ENCODE measurements at places on chromosomes 3 and 15.

DNA sequence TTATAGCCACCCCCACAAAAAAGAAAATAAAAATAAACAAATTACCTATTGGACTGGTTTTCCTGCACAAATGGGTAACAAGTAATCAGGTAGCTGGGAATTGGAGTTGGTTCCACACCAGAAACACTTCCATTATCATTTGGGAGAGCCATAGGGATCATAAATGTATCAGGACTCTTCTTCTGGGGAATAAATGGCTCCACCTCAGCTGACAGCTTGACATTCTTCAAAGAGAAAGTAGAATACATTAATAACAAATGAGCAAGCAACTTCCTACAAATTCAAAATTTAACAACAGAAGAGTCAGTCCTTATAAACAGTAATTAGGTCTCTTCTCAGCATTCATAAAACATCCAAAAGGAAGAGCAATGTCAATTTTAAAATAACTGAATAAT lies 8.7 kb downstream of the SECISBP2L start:
- DNase-seq = no peak

- DNase-seq = no peak
Observed at GRCh38 chr3:124759666-124760401, 29.6 kb downstream of the UMPS start.

DNA sequence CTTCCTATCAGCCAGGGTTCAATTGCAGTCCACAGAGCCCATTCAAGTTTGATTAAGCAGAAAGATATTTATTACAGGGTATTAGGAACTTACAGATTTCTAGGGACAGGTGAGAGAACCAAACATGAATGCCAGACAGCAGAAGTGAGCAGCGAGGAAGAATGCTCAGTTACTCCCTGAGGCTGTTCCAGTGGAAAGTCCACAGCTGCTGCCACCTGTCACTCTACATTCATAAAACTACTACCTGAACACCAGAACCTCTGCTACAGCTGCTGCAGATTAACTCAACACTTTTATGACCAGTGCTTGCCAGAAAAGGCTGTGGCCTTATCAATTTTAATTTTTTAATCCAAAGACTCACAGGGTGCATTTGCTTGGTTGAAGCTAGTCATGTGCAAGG lies 325.4 kb upstream of the ONECUT1 start:
- DNase-seq = no peak

GRCh38 chr15:42741710-42742109 lies 4.8 kb upstream of the CDAN1 start:
- no peak for DNase-seq

DNA sequence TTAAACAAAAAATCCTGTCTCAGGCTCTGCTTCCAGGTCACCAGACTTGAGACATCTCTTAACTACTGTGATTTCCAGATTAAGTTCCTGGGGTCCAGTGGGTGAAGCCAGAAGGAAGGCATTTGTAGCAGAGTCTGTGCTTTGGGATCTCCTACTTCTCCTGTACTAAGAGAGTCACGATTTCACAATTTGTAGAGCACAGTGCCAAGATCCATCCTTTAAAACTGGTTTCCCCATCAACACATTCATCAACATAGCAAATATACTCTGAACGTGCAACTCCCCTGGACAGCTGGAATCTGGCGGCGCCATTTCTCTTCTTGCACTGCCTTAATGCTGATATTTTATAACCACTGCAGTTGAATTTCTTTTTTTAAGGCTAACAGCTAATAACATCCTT lies 33.2 kb downstream of the CDCP1 start:
- DNase-seq = no peak

DNA sequence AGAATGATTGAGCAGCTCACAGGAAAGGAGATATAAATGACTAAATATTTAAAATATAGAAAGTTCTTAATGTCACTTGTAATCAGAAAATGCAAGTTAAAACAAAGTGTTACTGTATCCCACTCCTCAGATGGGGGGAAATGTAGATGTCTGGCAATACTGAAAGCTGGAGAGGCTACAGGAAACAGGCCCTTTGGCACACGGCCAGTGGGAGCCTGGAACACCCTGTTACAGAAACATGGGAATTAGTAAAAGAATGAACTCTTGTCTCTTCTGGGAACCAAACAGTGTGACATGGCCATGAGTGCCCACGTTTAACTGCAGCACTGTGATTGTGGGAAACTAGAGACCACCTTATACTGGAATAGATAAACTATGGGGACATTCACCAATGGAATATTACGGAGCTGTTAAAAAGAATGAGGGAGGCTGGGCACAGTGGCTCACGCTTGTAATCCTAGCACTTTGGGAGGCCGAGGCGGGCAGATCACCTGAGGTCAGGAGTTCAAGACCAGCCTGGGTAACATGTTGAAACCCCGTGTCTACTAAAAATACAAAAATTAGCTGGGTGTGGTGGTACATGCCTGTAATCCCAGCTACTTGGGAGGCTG lies 50.2 kb downstream of the CDCP1 start:
- DNase-seq = no peak

GRCh38 chr15:81281456-81281735 lies 42.5 kb downstream of the STARD5 start:
- DNase-seq = no peak

- no peak for DNase-seq
Observed at GRCh38 chr15:88832820-88833730, 29.8 kb downstream of the ACAN start.

DNA sequence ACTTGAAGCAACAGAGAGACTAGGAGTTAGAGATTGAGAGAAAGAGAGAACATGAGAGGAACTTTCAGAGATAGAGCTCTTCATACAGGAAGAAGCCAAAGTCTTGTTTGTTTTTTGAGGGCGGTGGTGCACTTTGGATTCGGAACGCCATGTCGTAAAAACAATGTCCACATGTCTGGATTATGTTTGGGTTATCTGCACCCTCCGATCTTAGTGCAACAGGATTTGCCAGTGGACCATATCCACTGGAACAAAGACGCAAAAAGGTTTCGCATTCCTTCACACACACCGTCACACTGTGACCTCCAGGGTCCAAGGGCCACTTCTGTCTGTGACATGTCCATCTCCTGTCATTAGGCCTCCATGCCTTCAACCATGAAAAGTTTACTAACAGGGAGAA lies 141.8 kb upstream of the ATP11B start:
- DNase-seq = no peak

DNA sequence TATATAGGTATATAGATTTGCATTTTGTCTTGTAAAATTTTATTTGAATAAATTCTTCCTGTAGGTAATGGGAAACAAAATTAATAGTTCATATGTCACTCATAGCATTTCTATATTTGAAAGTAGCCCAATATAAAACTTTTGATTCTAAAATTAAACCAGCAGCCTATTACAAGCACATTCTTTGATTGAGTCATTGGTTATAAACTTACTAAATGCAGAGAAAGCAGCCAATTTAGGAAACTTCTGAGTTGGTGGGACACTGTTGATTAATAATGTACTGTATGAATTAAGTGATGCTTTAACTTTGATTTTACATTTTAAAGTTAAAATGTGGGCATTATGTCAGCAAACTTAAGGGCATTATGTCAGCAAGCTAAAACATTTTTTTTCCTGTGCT lies 34.5 kb downstream of the NR1D2 start:
- DNase-seq = no peak

DNA sequence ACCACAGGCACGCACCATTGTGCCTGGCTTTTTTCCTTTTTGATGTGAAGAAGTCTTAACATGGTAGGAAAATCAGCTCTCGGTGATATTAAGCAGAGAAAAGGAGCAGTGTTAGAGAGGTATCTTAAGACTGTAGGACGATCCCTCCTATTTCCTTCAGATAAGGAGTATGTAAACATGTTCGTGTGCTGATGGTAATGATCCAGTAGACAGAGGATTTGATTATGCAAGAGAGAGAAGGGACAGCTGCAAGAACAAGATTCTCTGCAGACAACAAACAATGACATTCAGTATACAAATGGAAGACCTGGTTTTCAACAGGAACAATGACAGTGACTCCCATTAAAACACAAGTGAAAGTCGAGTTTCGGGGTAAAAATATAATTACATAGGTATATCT lies 95.1 kb upstream of the MELTF start:
- no peak for DNase-seq

DNA sequence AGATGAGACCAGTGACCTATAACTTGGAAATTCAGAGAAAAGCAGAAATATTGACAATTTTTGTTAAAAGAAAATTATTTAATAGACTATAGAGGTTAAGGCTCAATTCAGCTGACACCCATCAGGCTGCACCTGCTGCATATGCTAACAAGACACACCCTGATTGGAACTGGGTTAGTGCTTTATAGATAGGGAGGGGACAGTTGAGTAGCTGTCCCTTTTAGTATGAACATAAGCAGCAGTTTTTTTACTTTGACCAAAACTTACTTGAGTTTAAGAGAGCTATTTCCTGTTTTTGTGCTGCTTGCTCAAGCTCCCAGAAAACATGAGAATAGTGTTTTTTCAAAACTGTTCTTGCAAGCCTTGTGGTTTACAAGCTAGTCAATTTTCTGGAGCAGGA lies 292.6 kb downstream of the LRRC3B start:
- DNase-seq = no peak

DNA sequence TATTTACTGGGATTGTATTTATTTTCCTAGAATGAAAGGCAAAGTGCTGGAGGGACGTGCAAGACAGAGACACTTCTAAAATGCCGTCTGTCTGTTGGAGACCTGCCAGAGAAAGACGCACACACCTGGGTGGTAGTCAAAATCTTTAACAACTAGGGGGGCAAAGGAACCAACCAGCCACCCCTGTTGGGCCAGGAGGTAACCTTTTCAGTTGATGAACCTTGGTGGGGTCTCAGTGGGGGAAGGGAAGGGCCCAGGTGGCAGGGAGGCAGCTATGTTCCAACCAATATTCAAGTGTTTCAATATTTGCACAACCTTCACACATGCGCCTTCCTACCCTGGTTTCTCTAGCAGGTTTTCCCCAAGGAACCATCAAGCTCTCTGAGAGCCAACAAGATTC lies 99.0 kb downstream of the MEGF11 start:
- DNase-seq = no peak

DNA sequence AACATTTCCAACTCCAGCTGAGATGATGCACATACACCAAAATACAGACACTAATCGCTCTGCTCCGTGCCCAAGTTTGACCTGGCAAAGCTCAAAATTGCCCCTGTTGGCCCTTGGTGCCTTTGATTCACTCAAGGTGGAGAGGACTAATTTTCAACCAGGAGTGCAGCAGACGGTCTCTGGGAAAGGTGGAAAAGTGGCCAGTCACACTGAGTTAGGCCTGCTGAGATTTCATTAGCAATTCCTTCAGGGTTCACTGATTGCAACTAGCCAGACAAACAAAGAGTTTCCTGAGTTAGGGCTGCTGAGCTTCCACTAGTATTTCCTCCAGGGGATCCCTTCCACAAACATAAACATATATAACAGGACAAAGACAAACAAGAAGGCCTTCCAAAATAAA lies 28.7 kb upstream of the LHFPL4 start:
- no peak for DNase-seq

GRCh38 chr3:110413266-110413665 lies 658.4 kb upstream of the NECTIN3 start:
- no peak for DNase-seq

DNA sequence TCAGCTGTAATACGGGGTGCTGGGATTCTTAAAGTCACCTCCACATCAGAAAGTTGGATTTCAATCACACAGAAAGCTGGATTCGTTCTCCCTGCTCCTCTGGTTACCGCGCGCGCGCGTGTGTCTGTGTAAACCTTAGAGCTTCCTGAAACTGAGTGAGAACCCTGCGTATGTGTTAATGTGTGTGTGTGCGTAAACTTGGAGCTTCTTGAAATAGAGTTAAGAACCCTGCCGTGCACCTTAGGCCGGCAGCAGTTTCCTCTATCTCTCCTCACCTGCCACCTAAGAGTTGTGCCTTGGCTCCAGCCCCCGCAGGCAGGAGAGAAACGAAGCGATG lies 531 bp downstream of the LZTFL1 start:
- DNase-seq = no peak

DNA sequence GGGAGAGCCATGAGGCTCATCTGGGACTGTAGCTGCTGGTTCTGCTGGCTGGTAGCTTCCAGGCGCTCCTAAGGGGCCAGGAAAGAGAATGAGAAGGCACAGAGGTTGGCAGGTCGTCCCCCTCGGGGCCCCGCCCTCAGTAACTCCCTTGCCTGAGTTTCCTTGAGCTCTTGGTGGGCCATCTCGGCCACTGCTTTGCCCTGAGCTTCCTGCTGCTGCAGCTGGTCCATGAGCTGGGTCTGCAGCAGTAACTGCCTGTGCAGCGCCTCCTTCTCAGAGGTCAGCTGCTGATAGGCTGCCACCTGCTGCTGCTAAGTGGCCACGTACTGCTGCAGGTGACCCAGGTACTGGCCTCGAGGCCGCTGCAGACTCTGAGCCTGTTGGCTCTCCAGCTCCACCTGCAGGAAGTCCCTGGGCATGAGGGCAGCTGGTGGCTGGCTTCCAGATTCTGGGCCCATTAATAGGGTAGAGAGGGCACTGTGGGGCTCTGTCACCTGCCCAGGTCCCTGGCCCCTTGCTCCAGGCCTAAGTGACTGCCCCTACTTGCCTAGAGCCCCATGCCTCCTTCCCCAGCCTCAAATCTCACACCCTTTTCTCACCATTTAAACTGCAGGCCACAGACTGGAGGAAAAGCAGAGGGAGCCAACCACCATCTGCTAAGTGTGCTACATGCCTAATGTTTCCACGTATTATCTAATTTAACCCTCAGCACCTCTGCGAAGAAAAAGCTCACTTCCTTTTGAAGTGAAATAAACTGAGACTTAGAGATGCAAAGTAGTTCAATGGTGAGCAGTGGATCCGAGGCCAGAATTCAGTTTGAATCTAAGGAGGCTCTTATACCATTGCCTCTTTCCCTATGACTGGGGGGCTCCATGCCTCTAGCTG lies 10.8 kb upstream of the VPS33B start:
- DNase-seq = no peak

DNA sequence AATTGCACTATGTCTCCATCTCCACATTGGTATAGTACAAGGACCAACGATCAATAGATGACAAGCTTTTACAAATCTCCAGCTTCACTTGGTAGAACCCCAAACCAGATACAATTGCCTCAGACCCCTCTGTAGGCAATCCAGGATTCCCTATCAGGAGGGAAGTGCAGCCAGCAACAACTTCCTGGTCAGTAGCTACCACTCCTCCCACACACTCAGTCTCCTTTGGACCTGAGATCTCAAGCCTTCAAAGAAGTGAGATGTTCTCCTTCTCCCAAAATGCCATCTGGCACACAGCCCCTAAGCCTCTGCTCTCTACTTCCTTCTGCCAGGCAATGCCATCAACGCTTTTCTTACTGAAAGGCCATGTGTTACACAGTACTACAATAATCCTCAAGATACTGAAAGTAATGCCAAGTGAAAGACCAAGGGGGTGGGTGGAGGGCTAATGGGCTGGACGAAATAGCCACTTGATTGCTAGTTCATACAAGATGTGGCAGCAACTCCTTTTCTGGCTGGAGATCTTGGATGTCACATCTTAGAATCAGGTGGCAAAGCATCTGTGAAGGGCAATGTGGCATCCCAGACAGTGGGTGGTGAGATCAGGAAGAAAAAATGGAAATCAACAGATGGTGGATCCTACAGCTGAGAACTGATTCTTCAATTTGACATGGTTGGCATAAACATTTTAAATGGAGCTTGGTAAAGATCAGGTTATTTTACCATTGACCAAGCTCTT lies 75.3 kb upstream of the ACP3 start:
- no peak for DNase-seq

- peak; percentile 64 for DNase-seq
Observed at GRCh38 chr3:177041021-177041729, 156.1 kb downstream of the TBL1XR1 start.
